ENCODE measurements at places on chromosomes 11 and 22.

- DNase-seq, result no peak
These were observed 46.0 kb upstream of the PPARA start for GRCh38 chr22:46104170-46104880.

- peak; percentile 61 for DNase-seq
These were observed at the start of gene SSH3 for GRCh38 chr11:67303132-67303834. TSS of gene SSH3 (plus strand) at chr11:67303530. CDS start at chr11:67303626, 96 bp downstream.

GRCh38 chr11:2772544-2773031 lies 72.8 kb upstream of the KCNQ1OT1 start:
- DNase-seq, result no peak

GRCh38 chr11:128125723-128126122 lies 461.6 kb downstream of the ETS1 start:
- no peak for DNase-seq

GRCh38 chr11:35167426-35167954 lies 28.5 kb downstream of the CD44 start:
- DNase-seq, result no peak

All from NCI-H82 (cell line).